ENCODE measurements at places on chromosomes 12 and 14.
A peak's percentile ranks its signal among the peaks of the same experiment; 100 is the strongest.

DNA sequence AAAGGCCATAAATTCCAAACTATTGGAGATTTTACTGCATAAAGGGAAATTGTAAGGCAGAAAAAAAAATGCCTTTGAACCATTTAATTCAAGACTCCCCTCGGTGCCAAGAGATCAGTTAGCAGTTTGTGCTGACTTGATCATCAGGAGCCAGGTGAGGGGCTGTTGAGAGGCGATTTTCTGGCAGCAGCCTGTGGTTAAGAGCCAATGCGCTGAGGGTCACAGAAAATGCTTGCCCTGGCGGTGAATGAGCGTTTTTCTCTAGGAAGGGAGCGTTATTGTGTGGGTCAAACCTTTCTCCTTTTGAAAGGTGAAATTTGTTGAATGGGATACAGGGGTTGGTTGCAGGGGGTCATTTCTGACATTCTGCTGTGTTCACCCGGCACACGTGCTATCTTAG is 4.7 kb downstream of the SRRM4 start:
- DNase-seq = no peak

- no peak for DNase-seq
Observed at GRCh38 chr12:57514720-57515407, 5.5 kb downstream of the DDIT3 start.

- DNase-seq = no peak
Observed at GRCh38 chr12:69513297-69513696, 43.1 kb downstream of the FRS2 start.

DNA sequence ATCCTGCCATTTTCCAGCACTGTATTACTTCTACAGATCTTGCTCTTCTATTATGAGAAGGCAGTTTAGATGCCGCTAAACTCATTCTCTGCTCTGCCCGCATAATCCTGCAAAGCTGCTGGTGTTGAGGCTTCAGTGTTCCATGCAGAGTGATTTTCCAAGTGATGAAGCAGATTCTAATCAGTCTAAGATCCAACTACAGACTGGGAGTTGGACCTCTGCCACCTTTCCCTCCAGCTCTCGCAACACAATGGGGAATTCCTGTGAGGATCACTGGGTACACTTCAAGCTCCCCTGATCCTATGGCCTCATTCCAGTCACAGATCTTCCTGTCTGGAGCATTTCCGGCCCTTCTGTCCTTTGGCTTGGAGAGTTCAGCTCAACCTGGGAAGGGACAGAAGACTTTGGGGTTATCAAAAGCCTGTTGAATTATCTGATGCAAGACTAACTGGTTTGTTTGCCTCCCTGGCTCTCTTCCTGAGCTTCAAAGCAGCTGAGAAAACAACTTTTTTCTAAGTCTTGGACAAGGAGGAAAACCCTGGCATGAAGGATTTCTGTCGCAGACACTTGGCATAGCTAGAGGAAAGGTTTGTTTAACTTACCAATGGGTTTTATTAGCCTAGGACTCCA is 333.9 kb downstream of the ZFP36L1 start:
- no peak for DNase-seq

DNA sequence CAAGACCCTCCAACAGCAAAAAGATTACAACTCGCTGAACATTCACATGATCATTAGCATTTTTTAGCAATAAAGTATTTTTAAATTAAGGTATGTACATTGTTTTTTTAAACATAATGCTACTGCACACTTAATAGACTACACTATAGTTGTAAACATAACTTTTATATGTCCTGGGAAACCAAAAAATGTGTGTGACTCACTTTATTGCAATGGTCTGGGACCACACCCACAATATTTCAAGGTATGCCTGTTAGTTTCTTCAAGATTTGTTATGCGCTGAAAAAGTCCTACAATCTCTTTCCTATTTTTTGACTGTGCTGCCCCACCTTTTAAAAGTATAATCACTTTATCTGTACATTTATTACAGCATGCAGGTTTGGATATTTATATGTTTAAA is 30.4 kb upstream of the PCNX4 start:
- no peak for DNase-seq

GRCh38 chr12:9674226-9674590 is 4.7 kb downstream of the CLEC2D start:
- no peak for DNase-seq

DNA sequence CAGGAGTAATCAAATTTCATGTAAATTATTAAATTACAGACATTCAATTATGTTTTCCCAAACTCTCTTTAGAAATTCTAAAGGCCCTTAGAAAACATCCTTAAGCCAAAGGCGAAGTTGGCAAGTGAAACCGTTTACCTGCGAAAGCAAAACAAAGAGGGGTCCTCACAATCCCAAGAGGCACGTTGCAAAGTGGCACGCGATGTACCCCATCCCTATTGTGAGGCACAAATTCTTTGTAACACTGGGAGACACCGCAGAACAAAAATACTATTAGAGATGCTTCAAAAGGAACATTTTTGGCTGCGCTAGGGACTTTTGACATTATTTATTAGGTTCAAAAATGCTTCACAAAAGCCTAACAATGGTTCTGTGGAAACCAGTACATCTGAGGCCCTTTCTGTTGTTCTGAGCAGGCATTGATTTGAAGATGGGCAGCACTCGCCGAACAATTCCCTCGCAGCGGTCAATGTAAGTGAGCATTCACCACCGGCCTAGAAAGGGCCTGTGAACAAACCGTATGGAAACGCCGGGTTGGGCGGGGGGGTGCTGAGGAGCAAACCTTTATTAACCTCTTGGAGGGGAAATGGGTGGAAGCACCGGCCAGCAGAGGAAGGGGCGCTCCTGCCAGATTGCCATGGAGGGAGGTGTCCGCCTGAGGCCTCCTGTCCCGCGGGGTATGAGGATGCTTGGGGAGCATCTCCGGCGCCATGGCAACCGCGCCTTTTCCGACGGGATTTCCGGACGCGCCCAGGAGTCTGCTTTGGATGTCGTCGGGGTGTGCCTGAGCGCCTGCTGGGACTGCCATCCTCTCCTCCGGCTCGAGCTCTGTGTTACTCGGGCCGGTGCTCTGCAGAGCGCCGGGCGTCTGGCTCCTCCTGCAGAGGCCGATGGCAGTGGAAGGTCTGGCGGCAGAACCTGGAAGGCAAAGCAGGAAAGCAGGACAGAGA is 193.9 kb downstream of the C12orf42 start:
- DNase-seq = no peak

DNA sequence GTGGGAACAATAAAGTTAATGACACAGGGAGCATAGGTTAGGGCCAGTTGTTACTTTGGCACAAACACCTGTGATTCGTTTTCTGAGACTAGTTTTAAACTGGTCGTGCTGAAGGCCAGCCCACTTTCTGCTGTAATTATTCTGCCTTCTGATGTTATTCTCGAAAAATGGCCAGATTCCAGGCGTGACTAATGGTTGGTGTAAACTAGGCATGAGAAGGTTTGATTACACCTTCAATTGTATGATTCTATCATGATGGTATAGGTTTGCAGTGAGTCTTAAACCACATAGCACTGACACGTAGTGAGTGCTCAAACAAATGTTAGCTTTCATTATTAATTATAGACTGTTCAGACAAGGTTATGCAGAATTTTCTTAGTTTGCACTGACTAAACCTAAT is 39.0 kb downstream of the CKB start:
- DNase-seq = no peak

- DNase-seq = peak; percentile 30
Observed at GRCh38 chr12:32615441-32615840, 63.7 kb upstream of the DNM1L start.

- DNase-seq = no peak
Observed at GRCh38 chr14:68039593-68039992, 220.0 kb downstream of the RAD51B start.

DNA sequence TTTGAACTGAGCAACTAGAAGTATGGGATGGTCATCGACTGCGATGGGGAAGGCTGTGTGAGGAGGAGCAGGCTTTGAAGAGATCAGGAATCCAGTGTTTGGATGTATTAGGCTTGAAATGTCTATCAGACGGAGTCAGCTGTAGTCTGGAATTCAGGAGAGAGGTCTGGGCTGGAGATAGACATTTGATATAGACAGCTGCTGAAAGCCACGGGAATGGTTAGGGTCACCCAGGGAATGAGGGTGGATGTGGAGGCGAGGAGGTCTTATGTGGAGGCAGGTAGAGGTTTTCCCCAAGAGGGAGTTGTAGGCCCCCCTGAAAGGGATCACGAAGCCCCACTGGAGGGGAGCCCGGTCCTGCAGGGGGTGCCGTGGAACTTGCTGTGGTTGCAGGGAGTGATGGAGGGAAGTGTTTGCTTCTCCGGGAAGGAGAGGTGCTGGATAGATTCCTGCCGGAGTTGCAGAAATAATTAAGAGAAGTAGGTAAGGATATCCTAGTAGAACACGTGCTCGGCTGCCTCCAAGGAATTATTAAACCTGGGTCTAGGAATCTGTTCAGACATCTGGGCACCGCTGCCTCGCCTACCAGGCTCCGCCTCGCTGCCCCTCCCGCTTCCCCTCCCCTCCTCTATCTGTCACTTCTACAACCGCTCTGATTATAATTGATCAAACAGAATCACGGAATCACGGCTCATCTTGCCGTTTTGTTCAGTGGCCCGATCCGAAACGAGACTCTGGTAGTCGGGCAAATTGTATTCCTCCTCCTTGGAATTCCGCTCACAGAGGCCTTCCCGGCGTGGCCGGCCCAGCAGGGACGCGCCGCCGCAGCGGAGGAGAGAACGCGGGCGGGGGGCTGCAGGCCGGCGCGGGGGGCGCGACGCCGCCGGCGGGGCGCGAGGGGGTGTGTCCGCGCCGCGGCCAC is 826 bp upstream of the CACNA1C start:
- DNase-seq = no peak

- no peak for DNase-seq
Observed at GRCh38 chr12:130438711-130439110, 101.0 kb downstream of the PIWIL1 start.

- no peak for DNase-seq
Observed at GRCh38 chr14:55048900-55049436, 2.5 kb upstream of the MAPK1IP1L start.

GRCh38 chr14:45211295-45211694 is 41.7 kb downstream of the MIS18BP1 start:
- DNase-seq = no peak

- DNase-seq = no peak
Observed at GRCh38 chr12:1006255-1006654, 15.2 kb downstream of the ERC1 start.

- DNase-seq = no peak
Observed at GRCh38 chr12:54657105-54657607, 9.0 kb upstream of the DCD start.

DNA sequence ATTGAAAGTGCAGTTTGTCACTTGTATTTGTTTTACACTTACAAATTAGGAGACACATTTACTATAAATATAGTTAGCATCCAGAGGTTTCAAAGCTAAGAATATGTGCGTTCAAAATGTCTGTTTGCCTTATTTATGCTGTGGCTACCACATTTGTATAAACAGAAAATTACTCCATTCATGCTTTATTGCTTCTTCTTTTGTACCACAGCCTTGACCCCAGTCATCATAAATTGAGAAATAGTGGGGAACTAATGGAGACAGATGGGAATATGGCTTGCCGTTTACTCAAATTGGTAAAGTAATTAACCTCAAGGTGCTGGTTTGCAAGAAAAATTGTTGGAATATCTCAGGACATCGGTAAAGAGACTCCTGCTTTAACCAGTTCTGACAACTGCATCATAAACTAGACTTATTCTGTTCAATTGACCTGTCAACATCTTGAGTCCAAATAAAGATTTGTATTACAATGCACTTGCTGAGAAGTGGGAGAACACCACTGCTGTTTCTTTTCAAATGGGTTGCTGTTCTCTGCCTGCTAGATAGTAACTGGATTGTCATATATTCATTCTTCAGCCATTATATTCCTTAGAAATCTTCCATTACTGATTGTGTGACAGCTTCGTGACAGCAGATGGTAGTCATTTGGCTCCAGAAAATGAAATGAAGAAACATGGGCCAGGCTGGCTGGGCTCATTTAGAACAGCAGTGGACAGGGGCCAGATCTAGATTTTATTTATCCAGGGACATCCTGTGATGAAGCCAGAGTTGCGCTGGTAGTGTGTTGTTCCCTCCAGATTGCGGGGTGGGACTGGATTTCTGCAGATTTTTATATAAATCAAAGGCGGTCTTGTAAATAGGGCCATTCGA is 354.4 kb downstream of the EGLN3 start:
- no peak for DNase-seq

- no peak for DNase-seq
Observed at GRCh38 chr14:95464514-95464913, 51.9 kb downstream of the SYNE3 start.

GRCh38 chr12:6975297-6976032 is 4.8 kb downstream of the EMG1 start:
- DNase-seq = no peak

- no peak for DNase-seq
Observed at GRCh38 chr14:78308079-78308478, 137.9 kb downstream of the NRXN3 start.

- no peak for DNase-seq
Observed at GRCh38 chr12:132351751-132352495, 22.5 kb upstream of the GALNT9 start.

DNA sequence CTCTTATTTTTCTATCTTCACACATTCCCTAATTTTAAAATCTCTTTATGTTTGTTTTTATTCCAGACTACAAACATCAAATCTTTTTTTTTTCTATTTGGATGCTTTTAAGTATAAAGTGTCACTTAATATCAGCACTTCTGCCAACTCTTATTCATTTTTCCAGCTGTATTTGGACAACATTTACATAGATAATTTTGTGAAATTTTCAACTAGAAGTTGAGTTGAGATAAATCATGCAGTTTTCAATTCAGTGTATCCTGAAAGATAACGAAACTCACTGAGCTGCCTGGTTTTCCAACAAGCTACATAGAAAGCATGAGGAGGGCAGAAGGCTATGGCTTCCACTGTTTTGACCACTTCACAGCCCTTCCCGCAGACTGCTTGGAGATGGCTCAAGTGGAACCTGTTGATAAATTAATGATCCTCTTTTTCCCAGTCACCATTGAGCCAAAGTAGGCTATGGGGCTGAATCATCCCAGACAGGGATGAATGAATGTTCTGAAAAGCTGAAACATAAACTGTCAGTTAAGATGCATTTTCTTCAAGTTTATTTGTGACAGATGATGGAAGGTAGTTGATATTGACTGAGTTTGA is 213.9 kb downstream of the RAD51B start:
- no peak for DNase-seq

- no peak for DNase-seq
Observed at GRCh38 chr12:109902891-109903418, 2.9 kb downstream of the TCHP start.

- DNase-seq = peak; percentile 80
Observed at GRCh38 chr14:53152887-53153701, at the start of gene DDHD1. DDHD1 (minus strand) TSS chr14:53153323; CDS start chr14:53153098, 225 bp downstream.

DNA sequence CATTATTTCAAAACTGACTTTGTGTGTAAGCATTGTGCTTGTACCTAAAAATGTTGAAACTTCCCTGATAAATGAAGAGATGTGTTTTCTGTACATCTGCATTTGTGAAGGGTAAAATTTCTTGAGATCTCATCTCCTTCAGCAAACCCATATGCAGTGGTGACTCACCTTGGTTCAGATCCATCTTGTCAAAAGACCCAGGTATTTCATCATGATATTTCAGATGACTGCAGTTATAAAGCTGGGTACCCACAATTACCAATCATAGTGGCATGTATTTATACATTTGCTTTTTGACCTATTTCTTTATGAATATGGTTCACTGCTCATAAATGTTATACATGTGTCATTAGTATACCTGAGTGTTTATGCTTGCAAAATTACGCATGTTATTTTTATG is 1213.6 kb downstream of the GALC start:
- DNase-seq = no peak

GRCh38 chr12:95547522-95548055 is 3.7 kb downstream of the USP44 start:
- DNase-seq = no peak

GRCh38 chr14:92582706-92583452 is 69.3 kb downstream of the RIN3 start:
- DNase-seq = peak; percentile 90

GRCh38 chr12:114685869-114686268 is 1.9 kb upstream of the TBX3 start:
- DNase-seq = no peak

All from suppressor macrophage treated with lipopolysaccharide for 1 hour (primary cell).